Globus pallidus (tissue), 1 donor: ENCODE measurements at places on chromosomes 12 and 14.

DNA sequence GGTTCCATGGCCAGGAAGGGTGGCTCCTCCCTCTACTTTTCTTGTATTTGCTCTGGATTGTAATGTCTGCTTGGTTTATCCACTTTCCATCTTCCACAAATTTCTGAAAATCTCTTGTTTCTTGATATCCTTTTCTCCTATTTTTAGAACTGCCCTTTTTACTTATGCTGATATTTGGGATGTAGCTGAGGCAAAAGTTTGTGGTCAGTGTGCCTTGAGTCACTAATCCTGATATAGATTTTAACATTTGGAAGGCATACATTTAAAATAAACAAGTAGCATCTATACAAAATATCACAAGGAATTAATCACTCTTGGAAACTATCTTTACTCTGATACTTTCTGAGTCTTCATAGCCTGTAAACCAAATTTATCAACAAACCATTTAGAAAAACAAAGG, 11.0 kb downstream of the GRIP1 start:
- DNase-seq: no peak

GRCh38 chr12:6644257-6644596, 3.0 kb downstream of the ACRBP start:
- peak; percentile 60 for DNase-seq

GRCh38 chr14:101235335-101236103, 325.8 kb upstream of the DIO3 start:
- peak; percentile 23 for DNase-seq

DNA sequence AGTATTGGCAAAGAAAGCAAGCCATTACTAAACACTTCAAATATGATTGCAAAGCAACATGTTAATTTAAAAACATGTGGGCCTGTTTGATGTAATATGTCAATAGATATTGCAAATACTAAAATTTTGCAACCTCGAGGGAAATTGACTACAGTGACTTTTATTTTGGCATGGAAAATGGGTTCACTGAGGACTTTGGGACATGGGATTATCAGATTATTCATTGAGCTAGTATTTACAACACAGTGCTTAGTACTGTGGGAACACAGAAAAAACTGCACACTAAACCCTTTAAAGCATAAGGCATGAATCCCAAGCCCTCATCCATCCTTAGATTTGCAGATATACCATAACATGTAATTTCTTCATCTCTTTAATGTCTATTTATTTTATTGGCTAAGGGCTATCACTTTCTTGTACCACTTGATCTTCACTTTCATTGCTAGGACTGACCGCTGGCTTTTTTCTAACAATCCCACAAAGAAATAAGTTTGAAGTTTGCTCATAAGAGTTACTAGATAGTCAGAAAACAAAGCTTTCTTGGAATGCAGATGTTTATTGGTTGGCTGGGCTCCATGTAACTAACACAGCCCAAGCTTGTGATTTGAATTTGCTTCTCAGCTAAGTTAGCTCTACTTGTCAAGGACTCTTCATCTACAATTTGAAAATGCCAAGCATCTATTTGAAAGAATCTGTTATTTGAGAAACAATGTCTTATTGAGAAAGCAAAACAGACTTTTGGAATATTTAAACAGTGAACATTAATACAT, 48.7 kb downstream of the PPFIBP1 start:
- no peak for DNase-seq

DNA sequence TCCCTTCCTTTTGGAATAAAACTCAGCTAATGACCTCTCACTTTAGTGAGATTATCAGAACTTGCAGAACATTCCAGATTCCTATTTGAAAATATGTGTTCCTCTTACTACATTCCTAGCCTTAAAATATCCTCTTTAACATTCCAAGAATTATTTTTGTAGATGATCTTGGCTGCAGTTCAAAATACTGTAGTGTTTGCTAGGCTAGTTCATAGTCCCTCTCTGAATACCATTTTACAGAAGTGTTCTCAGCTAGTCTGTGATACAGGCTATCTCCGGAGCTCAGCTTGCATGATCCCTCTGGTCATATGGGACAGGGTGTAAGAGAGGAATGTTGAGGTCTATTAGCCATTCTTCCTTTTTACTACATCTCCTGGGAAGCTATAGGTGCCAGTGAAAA, 17.6 kb upstream of the GPR33 start:
- DNase-seq: no peak

- DNase-seq: no peak
Observed at GRCh38 chr12:77218278-77218677, 152.9 kb upstream of the E2F7 start.

DNA sequence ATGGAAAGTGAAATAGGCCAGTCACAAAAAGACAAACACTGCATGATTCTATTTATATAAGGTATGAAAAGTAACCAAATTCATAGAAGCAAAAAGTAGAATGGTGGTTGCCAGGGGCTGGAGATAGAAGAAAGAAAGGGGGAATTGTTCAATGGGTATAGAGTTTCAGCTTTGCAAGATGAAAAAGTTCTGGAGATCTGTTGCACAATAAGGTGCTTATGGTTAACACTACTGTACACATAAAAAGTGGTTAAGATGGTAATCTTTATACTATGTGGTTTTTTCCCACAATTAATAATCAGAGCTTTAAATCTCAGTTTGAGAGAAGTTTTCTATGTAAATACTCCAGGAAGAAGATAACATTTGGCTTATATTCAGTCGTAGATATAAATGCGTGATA, 73.4 kb downstream of the SLC38A4 start:
- DNase-seq: no peak

GRCh38 chr12:122123051-122123760, 44.6 kb downstream of the MLXIP start:
- peak; percentile 51 for DNase-seq

GRCh38 chr14:43316427-43316826, 1190.7 kb downstream of the FSCB start:
- DNase-seq: no peak

- DNase-seq: no peak
Observed at GRCh38 chr12:67773896-67774295, 125.4 kb downstream of the DYRK2 start.

DNA sequence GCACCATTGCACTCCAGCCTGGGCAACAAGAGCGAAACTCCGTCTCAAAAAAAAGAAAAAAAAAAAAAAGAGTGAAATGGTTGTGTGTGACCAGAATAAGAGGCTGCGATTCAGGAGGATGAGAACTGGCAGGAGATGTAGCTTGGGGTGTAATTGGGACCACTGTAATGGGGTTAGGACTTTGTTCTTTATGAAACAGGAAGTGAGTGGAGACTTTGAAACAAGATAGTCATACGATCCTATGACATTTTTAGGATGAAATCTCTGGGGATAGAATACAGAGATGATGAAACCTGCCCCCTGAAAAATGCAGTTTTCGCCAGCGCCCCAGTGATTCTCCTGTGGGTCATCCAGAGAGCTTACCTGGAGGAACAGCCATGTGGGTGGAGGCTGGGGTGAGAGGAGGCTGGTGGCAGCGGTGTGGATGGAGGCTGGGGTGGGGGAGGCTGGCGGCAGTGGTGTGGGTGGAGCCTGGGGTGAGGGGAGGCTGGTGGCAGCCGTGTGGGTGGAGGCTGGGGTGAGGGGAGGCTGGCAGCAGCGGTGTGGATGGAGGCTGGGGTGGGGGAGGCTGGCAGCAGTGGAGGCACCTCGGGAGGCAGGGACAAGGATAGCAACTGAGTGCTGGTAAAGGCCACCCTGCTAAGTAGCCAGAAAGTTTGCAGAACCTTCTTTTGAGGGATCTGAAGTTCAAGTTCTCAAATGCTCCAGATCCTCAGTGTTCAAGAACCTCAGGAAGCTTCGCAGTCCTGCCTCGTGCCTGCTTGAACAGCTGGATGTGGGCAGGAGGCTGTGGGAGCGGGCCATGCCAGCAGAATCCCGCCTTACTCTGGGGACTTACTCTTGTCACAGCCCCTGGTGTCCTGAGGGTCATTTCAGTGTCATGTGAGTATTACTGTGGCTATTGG, 20.2 kb downstream of the FBXL14 start:
- no peak for DNase-seq

DNA sequence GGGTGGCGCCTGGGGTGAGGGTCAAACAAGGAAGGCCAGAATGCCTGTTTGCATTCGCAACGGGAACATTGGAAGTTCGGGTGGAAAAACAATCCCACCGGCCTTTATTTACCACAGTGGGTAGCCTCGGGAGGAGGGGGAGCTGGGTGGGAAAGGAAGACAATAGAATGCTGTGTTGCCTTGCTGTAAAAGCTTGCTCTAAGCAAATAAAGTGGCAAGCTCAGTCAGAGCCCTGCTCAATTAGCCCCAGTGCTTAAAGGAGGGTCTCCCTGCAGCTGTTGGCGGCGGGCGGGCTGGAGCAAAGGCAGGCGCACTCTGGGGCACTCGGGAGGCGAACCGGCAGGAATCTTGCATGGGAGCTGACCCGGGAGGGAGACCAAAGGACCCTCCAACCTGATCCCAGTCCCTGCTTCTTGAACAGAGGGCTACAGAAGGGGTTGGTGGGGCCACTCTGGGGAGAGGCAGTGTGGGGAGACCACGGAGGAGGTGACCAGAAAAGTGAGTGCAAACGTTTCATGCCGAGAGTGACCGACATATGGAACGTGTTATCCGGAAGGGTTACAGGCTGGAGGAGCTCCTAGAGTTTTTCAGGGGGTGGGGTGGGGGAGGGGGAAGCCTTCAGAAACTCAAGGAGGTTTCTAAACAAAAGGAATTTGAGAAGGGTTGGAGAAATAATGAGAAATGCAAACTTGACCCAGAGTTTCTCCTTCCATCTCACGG, 48.5 kb downstream of the NTF3 start:
- DNase-seq: no peak

GRCh38 chr12:54933376-54933775, 51.2 kb downstream of the TESPA1 start:
- DNase-seq: no peak

- DNase-seq: no peak
Observed at GRCh38 chr12:102811110-102811737, 105.8 kb downstream of the PAH start.

- peak; percentile 2 for DNase-seq
Observed at GRCh38 chr14:53663709-53664108, 292.9 kb downstream of the BMP4 start.

GRCh38 chr12:79688376-79689060, 2.2 kb downstream of the PAWR start:
- no peak for DNase-seq

DNA sequence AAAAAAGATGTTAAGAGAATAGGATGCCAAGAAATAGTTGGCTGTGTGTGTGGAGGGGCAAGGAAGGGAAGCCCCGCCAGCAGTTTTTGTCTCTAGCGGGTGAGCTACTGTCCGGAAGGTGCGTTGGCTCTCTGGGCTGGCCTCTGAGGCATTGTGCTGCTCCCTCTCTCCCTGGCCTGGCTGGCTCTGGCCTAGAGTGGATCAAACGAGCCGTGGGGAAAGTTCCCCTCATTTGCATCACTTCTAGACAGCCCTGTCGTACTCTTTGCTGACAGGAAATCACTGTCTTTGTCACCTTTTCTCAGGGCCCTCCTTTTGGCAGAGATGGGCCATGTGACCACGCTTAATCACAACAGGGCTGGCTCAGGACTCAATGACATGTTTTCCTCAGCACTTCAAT, 236.1 kb upstream of the NPAS3 start:
- peak; percentile 72 for DNase-seq

GRCh38 chr12:69061574-69061973, 128.6 kb upstream of the CPM start:
- no peak for DNase-seq

DNA sequence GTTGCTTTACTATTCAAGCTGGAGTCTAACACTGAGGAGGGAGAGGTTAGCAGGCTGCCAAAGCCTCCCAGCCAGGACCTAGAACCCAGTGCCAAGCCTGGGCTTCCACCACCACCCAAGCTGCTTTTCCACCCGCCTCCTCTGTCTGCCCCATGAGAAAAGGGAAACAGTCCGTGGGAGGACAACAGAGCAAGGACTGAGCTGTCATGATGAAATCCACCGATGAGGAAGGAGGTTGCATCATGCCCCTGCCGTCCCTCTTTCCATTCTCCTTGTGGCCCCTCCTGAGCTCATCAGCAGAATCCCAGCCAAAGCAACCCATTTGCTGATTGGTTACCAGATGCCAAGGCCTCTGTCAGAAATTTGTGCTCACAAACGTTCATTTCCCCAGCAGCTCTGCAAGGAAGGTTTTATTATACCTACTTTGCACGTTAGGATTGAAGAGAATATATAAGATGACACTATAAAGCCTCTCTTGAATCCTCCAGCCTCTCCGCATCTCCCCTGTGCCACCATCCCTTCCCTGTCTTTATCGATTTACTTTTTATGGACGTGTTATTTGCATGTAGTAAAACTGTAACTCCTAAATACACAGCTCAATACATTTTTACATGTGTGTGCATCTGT, 6.3 kb upstream of the SERPINA1 start:
- DNase-seq: peak; percentile 53

DNA sequence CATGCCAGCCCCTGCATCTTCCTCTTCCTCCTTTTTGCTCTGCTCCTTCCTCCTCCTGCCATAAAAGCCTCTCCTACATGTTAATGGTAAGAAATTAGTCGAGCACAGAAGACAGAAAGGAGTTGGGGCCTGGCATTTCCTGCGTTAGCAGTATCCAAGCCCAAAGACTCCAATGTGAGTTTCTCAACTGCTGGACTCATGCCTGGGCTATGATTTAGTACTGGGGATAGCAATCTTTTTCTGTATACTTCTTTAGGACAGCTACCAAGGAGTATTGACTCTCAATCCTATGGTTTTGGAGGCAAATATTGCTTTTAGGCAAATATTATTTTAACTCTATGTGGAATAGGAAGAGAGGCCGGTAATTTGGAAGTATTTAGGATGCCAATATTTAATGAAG, 18.0 kb upstream of the SLC38A4 start:
- no peak for DNase-seq

DNA sequence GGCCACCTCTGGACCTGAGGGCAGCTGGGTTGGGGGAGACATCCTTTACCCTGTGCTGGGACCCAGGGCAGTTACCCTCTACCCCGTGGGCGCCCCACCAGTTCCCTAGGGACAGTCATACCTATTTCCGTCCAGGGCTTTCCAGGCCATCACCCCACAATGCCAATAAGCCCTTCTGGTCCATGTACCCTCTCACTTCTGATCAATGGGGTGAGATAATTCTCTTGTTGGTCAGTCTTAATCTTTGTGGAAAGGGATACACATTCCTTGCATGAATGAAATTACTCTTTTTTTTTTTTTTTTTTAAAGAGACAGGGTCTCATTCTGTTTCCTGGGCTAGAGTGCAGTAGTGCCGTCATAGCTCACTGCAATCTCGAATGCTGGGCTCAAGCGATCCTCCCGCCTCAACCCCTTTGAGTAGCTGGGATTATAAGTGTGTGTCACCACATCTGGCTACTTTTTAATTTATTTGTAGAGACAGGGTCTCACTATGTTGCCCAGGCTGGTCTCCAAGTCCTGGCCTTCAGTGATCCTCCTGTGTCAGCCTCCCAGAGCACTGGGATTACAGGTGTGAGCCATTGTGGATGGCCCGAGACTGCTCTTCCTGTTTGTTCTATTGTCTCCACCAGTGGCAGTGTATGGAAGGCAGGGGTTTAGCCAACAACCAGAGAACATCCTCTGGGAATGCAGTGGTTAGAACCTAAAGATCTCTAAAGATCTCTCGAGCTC, 46.3 kb upstream of the STON2 start:
- no peak for DNase-seq

GRCh38 chr14:22118899-22119477, 445.4 kb upstream of the OR4E1 start:
- no peak for DNase-seq
